NCI-H187 (cell line): ENCODE measurements at places on chromosomes 11 and 22.

- no peak for DNase-seq
Observed at GRCh38 chr11:7413961-7414915, 71.1 kb upstream of the OLFML1 start.

- DNase-seq, result no peak
Observed at GRCh38 chr11:46706886-46707285, 6.1 kb downstream of the ZNF408 start.

DNA sequence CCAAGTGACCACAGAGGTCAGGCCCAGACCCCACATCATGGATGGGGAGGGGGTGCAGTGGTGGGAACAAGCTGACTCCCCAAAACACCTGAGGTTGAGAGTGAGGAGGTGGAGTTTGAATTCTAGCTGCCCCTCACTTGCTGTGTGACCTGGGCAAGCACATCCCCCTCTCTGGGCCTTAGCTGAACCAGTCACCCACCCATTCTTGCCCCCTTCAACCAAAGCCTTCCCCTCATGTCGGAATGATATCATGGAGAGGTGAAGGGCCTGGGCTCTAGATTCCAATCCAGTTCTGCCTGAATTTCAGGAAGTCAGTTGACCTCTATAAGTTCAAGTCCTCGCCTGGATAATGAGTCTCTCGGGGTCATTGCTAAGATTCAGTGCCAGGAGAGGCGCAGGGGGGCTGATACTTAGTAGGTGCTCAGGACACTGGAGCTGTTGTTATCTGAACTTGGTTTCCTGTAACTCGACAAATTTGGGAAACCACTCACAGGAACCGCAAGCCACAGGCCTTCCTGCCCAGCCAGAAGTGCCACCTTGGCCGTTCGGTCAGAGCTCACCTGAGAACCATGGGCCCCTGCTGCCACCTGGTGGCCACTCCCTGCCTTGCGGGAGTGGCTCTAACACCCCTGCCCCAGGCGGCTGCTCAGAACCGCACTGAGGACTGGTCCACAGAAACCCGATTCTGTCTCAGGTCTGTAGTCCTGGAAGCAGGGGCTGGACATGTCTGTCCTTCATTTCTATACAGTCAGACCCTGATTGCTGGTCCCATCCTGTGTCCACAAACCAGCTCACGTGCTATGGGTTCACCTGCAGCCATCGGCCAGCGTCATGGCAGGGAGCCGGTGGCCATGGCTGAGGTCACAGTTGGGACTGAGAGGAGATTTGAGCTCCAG is 6.9 kb downstream of the CDC42EP1 start:
- no peak for DNase-seq

DNA sequence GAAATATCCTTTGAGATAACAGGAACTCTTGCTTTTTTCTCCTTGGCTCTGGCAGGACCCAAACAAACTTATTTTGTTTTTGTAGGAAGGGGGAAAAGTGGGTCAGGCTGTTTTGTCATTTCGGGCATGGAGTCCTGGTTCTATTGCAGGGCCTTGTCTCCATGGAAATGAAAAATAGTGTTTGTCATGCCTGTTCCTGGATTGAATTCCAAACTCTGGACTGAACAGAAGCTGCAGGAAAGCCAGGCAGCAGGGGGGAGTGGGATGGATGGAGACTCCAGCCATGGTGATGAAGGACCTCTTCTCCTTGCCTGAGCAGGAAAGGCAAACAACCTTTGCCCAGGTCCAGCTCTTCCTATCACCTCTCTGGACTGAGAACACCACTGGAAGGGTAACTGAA is 87.0 kb downstream of the SCN3B start:
- no peak for DNase-seq

GRCh38 chr11:46133119-46133518 is 11.9 kb upstream of the PHF21A start:
- no peak for DNase-seq

GRCh38 chr11:57530596-57531507 is at the start of gene TIMM10:
TSS of gene TIMM10 (minus strand) at chr11:57530754. CDS start at chr11:57530189, 565 bp downstream.
- peak; percentile 93 for DNase-seq

GRCh38 chr11:13334034-13334786 is 56.6 kb downstream of the BMAL1 start:
- DNase-seq, result no peak

DNA sequence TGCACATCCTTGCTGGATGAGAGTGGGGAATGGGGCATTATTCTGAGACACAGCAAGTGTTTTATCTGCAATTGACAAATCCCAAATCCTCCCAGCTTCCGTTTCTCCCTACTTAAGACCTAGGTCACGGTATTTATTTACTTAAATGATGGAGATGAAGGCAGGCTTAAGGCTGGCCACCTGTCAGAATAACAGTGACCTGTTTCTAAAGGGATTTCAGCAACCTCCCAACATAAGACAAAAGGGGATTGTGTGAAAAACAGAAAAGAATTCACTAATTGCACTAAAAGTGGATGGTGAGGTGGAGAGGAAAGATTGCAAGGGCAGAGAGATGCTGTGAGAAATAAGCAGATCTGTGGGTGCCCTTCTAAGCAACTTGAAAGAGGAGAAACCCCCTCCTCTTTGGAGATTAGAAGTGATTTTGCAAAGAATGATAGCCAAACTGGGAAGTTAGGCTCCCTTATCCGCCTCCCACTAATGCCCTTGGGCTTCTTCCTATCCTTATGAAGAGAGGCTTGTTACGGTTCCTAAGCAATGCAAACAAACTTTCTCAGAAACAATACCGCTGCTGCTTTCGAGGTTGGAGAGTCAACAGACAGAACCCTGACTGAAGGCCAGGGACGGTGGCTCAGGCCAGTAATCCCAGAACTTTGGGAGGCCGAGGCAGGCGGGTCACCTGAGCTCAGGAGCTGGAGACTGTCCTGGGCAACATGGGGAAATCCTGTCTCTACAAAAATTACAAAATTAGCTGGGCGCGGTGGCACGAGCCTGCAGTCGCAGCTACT is 84.3 kb downstream of the ARL14EP start:
- no peak for DNase-seq

GRCh38 chr11:48900131-48900800 is 83.4 kb downstream of the TRIM51G start:
- DNase-seq, result no peak

DNA sequence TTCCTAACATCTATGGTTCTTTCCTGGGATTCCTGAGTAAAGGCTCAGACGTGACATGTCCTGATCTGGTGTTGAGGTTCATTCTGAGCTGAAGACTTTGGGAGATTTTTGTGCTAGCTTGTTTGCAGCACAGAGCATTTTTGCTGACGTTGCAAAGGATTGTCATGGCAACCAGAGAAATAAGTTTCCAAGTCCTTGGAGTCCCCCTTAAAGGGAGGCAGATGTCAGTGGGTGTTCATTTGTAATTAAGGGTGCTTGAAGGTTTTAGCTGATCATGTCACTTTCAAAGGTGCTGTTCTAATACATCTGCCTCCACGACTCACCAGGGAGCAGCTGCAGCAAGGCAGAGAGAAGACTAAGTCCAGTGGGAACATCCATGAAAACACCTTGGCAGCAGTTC is 5.4 kb upstream of the SYN3 start:
- DNase-seq, result no peak

- no peak for DNase-seq
Observed at GRCh38 chr11:131495423-131495822, 125.0 kb downstream of the NTM start.

DNA sequence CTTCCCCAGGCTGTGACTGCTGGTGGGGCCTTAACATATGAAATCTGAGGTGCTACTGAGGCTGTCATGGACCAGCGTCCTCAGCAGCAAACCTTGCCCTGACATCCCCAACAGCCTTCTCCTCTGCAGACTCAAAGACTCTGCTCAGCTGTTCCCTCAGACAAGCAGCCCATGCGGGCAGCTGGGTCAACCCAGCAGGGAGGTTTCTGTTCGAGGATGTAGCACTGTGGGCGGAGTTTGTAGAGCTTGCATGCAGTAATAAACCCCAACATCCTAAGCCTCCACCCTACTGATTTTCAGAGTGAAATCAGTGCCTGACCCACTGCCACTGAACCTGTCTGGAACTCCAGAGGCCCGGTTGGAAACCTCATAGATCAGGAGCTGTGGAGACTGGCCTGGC is 88.8 kb upstream of the XKR3 start:
- DNase-seq, result no peak

DNA sequence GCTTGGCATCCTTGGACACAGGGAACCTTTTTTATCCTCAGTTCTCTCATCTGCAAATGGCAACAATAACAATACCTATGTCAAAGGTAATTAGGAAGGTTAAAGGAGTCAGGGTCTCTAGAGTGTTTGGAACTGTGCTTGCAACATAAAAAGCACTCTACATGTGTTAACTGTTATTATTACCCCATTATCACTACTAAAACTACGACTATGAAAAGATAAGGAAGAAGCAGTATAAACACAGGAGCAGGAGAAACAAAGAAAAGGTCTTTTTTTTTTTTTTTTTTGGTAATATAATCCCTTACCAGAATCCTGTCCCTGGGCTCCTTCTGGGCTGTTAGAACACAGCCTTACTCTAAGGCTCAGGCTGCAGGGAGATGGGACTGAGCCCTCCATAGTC is 348.2 kb downstream of the CADM1 start:
- DNase-seq, result no peak

DNA sequence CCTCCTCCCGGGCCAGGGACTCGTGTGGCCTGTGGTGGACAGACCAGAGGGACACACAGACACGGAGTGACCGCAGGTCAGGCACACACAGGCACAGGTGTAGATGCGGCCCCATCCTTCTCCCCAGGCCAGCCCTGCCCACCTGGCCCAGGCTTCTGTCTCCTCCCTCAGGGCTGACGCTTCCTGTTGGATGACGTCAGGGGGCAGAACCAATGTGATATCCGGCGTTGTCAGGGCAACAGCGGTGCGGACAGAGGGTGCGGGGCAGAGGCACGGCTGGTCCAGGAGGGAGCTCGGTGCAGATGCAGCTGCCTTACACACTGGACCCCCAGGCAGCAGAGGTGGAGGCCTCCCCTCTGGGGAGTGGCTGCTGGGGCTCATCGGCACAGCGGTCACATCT is 2.9 kb upstream of the TUBGCP6 start:
- DNase-seq, result no peak

- no peak for DNase-seq
Observed at GRCh38 chr11:83092488-83093384, 21.0 kb upstream of the RAB30 start.

- no peak for DNase-seq
Observed at GRCh38 chr22:20469110-20469868, 26.3 kb downstream of the KLHL22 start.

GRCh38 chr11:127943763-127944162 is 643.6 kb downstream of the ETS1 start:
- no peak for DNase-seq

DNA sequence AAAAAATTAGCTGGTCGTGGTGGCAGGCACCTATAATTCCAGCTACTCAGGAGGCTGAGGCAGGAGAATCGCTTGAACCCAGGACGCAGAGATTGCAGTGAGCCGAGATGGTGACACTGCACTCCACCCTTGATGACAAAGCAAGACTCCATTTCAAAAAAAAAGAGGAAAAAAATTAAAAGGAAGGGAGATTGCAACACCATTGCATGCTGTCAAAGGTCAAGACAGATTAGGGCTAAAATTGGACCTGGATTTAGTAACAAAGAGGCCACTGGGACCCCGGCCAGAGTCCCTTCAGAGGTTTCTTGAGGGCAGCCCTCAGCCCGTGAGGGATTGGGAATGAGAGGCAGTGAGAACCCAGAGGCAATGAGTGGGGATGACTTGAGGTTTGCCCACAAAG is 8.2 kb upstream of the MAFF start:
- DNase-seq, result no peak

- DNase-seq, result no peak
Observed at GRCh38 chr11:1598816-1599215, 722 bp upstream of the KRTAP5-2 start.

- no peak for DNase-seq
Observed at GRCh38 chr11:2855162-2855561, 30.4 kb downstream of the CDKN1C start.

GRCh38 chr11:111846063-111846462 is 25.3 kb downstream of the ALG9 start:
- DNase-seq, result no peak

- no peak for DNase-seq
Observed at GRCh38 chr11:772429-773390, 4.6 kb downstream of the GATD1 start.

DNA sequence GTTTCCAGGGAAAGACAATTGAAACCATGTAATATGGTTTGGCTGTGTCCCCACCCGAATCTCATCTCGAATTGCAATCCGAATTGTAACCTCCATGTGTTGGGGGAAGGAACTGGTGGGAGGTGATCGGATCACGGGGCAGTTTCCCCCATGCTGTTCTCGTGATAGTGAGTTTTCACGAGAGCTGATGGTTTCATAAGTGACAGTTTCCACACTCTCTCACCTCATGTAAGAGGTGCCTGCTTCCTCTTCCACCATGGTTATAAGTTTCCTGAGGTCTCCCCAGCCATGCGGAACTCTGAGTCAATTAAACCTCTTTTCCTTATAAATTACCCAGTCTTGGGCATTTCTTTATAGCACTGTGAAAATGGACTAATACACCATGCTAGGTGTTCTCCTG is 148.3 kb upstream of the CADM1 start:
- DNase-seq, result no peak

GRCh38 chr11:10410844-10411200 is 44.2 kb upstream of the AMPD3 start:
- no peak for DNase-seq

DNA sequence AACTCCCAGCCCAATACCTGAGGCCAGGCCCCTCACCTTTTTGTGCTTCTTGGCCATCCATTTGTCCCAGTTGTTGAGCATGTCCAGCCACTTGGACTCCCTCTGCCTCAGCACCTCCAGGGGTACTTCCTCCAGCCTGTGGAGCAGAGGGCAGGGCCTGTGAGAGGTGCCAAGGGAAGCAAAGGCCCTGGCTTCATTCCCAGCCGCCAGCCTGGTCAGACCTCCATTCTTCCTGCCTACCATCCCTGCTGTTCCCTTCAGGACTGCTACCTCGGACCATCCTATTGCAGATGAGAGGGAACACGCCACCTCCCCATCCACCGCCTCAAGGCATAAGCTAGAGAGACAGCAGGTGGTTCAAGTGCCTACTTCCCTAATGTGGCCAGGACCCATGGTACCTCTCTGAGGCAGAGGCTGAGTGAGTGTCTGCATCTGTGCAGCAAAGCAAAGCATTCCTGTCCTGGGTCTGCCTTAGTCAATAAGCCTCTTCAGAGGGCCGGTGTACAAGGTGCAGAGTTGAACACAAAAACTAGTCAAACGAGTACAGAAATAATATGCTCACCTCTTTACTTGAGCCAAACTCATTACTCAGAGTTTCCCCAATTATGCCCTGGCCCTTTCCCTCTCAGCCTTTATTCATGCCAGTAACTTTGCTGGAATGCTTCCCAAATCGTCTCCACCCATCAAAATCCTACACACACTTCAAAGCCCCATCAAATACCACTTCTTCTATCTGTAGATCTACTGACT is 15.4 kb upstream of the CASTOR1 start:
- DNase-seq, result no peak

DNA sequence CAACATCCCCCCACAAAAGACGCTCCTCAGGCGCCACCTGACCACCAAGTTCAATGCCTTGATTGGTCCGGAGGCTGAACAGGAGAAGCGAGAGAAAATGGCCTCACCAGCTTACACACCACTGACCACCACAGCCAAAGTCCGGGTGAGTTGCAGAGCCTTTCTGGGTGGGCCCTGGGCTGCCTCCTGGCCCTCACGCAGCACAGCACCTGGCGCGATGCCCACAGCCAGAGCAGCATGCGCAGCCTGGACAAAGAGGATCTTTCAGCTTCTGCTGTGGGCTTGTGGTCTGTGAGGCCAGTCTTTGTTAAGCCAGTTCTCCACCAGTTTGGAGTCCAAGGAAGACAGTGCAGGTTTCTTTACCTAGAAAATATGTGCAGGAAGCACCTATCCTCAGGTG is 21.6 kb downstream of the CYB5R2 start:
- DNase-seq, result no peak

- no peak for DNase-seq
Observed at GRCh38 chr11:69298267-69299022, 4.5 kb downstream of the MYEOV start.
